ENCODE measurements at places on chromosomes 1 and 21. TPM values are rescaled to one million over a fixed set of nuclear protein-coding genes. Genes with fewer than 3 reads are reported as not detected.

Gene KCNN3
- total RNA-seq: 0.05 TPM

Gene MAP3K21
- 0.65 TPM for total RNA-seq

Gene TFF3
- not detected for total RNA-seq

DNA sequence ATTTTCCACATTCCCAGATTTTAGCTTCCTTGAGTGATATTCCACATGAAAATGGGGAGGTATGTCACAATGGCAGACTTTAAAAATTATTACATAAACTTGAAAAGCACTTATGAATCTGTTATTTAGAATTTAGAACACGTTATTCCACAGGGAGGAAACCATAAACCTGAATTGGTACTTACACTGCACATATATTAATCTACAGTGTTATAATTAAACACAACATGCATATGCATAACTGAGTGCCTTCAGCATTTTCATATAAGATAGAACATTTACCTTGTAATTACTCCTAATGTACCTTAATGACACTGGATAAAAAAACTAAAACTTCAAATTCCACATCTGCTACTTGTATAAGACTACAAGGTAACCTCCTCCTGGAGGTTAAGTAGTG is 9.8 kb downstream of the ARHGAP29 start:
- no peaks in the 10 kb centered on the region for H3K4me1 ChIP-seq
- no peak overlapping the region for H3K27ac ChIP-seq
- no peak for DNase-seq
- no peaks in the 10 kb centered on the region for H3K36me3 ChIP-seq

GRCh38 chr21:43618940-43619339 is 40.3 kb downstream of the HSF2BP start:
- no peaks in the 10 kb centered on the region for H3K27me3 ChIP-seq
- H3K27ac ChIP-seq: no peak overlapping the region
- H3K4me3 ChIP-seq: no peak overlapping the region

DNA sequence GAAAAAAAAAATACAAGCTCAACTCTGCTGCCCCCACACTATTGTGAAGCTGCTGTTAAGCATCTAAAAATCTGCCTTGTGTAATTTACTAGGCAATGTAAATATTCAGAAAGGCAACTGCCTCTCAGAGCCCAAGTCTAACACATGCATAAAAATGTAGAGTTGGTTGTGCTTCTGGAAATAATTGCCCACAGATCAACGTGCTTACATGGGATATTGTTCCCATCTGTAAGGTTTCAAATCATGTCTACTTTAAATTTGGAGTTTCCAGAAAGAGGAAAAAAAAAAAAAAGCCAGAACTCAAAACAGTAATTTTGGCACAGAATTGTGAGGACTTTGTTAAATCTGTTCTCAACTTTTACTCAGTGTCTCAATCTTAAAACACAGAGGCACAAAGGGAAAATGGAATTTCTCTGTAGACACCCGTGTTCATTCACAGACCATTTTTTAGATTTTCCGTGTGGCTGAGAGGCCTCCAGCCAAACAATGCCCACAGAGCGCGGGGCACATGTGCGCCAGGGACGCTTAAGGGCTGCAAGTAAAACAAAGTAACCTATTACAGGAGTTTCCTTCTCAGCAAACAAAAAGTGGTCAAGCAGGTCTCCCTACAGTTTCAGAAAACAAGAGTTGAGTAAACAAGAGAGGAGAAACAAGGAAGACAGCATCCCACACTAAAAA is 115.5 kb downstream of the RERE start:
- no peak for DNase-seq
- peaks cover 3% of the 10 kb centered on the region for H3K27me3 ChIP-seq
- H3K36me3 ChIP-seq: no peaks in the 10 kb centered on the region
- H3K4me3 ChIP-seq: no peak overlapping the region

GRCh38 chr1:84257617-84258016 is 43.9 kb upstream of the SAMD13 start:
- no peak for DNase-seq
- H3K27ac ChIP-seq: no peak overlapping the region
- H3K27me3 ChIP-seq: no peaks in the 10 kb centered on the region
- H3K36me3 ChIP-seq: no peaks in the 10 kb centered on the region

All from naive thymus-derived CD4-positive, alpha-beta T cell (primary cell).